ENCODE measurements at places on chromosomes 4 and X.

DNA sequence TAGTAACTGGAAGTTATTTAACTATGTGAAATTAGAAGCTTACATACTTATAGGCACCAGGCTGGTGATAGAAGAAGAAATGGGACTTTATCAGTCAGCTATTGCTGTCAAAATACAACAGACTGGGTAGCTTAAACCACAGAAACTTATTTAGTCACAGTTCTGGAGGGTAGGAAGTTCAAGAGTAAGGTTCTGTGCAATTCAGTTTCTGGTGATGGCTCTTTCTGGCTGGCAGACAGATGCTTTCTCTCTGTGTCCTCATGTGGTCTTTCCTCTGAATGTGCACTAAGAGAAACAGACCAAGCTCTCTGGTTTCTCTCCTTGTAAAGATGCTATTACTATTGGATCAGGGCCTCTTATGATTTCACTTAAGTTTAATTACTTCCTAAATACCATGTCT lies 92.1 kb upstream of the ANKRD50 start:
- DNase-seq = no peak

DNA sequence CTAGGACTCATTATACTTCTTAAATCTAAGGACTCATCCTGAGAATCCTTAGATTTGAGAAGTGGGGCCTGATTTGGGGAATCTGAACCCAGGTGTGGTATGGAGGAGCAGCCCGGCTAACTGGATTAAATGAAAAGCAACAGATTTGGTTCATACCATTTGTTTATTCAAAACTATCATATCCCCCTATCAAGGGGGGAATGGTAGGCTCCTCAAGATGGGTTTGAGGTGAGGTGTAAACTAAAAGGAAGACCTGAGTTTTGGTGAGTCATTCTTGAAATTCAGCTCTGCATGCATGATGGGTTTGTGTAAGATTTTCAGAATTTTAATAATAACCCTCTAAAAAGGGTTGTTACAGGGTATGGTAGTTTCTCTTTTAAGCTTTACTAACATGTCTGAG lies 53.4 kb downstream of the CASP6 start:
- no peak for DNase-seq

DNA sequence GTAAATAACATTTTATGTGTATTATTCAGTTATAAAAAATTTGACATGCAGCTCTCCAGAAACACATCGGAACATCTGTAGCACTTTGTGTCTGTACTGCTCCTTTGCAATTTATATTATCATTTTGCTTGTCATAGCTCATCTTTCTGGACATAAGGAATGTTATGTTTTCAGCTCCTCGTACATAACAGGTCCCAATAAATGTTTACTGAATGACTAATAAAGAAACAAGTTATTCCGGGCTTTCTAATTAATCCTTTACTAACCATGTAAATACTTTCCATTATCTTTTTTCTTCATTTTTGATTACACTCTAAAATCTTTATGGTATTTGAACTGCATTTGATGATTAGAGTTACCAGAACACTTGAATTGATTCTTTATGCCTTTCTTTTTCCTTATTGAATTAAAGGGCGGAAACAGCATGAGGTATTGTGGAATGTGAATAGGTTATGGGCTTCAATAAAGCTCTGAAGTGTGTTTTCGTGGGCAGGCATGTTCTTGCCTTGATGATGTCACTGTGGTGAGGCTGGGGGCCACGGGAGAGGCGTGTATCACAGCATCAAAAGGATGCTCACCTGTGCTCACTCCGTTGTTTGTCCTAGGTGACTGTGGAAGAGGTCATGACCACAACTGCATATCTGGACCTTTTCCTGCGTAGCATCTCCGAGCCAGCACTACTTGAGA lies 131.6 kb downstream of the GATB start:
- DNase-seq = no peak

- DNase-seq = no peak
Observed at GRCh38 chr4:41524425-41524824, 13.5 kb upstream of the LIMCH1 start.

DNA sequence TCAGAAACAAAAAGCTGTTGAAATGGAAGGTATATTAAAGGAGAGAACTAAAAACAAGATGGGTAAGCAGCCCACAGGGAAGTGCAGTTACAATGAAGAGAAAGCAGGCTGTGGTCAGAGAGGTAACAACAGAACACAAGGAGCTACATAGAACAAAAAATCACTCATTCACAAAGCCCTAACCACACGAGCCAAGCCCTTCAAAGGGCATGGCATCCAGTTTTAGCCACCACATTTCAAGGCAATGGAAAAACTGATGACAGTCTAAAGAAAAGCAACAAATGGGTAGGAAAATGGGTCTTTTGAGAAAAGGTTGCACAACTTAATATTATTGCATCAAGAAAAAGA lies 37.5 kb downstream of the KDR start:
- no peak for DNase-seq

DNA sequence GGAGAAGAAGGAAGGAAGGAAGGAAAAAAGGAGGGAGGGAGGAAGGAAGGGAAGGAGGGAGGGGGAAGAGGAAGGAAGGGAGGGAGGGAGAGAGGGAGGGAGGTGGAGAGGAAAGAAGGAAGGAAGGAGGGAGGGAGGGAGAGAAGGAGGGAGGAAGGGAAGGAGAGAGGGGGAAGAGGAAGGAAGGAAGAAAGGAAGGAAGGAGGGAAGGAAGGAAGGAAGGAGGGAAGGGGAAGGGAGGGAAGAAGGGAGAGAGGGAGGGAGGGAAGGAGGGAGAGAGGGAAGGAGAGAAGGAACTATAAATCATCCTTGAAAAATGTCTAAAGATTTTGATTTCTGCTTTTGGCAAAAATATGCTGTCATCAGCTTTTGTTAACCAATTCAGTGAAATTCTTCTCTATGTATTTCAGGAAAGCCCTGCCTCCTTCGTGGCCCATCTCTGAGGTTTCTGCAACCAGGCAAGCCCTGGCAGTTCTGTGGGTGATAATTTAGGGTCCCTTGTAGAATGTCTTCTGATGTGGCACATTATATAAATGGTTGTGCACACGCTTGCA lies 7.1 kb upstream of the HOPX start:
- DNase-seq = no peak

DNA sequence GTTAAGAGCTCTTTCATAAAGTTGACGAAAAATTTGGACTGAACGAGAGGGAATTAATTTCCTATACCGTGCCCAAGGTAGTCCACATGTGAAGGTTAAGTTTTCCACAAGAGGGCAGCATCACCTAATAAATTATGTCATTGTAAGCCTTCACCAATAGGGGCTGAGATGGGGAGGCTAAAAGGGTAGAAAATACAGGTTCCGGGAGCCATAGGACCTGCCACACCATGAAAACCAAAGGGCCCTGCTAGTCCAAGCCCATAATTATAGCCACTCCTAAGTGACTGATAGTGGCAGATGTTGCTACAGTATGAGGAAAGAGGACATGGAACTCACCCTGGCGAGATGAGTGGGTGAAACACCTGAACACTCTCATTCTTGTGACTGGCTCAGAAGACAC lies 122.2 kb downstream of the SHROOM4 start:
- no peak for DNase-seq

- no peak for DNase-seq
Observed at GRCh38 chr4:5894266-5894665, 1.4 kb upstream of the CRMP1 start.

DNA sequence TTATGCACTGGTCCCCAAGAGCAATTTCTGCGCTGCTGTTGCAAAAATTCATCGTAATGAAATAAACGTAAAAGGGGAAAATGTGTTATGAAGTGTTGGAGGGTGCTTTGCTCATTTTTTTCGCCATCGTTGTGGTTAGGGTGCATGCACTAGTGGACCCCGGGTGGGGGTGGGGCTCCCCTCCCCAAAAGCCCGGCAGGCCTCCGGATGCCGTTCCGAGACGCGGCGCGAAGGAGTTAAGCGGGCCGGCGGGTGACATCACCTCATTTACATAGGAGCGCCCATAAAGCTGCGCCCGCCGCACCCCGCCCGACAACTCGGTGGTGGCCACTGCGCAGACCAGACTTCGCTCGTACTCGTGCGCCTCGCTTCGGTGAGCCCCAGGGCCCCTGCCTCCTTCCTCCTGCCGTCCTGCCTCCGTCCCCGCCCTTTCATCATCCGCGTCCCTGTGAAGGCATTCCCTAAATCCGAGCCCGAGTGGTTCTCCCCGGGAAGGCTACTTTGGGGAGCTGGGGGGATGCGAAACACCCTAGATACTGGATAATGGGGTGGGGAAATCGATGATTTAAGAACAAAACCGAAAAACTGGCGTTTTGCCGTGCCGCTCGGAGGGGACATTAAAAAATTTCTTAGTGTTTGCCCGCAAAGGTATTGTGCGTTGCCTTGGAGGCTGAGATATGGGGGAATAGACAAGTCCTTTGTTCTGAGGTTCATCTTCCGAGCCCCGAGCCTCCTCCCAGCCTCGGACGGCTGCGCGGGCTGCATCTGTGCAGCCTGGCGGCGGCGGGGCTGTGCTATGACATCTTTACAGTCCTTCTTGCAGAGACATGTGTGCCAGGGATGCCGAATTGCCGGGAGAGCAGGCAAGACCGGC lies at the start of gene TMSB4X:
Gene TMSB4X (plus strand): TSS at position 315 of the 874 bp plus-strand sequence.
- DNase-seq = peak; percentile 68

DNA sequence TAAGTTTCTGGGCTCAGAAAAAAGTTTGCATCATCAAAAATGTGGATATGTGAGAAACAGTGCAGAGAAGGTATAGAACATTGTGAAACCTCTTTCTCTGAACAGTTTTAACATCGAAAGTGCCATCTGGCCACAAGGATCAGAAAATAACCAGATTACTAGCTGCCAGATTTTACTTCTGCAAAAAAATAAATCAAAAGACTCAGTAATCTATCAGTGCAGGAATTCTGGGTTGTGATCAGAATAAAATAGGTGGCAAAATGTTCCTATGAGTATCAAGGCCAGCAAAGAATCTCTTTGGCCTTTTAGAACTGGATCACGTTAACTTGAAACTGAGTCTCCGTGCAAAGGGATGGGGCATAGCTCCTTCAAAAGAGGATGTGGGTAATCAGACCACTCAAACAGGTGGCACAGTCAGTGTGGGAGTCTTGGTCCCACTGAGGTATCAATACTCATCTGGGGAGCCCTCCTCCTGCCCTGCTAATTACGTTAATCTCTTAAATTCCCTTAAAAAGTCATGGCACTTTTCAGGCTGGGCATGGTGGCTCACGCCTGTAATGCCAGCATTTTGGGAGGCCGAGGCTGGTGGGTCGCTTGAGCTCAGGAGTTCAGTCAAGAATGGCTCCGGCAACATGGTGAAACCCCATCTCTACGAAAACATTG lies 26.7 kb upstream of the RBM47 start:
- DNase-seq = no peak

DNA sequence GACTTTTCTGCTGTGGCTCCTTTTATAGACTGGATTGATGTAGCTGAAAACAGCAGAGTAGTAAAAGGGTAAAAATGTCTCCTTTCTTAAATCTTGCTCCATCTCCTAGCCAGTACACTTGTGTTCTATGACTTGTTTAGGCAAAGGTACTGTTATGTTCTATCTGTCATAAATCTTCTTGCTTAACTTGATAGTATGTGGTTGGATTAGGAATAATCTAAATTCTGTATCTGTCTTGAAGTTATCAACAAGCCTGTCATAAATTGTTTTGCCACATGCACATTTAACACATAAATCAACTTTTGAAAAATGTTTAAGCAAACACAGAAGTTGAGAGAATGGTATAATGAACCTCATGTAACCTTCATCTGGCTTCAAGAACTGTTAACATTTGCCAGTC lies 157.0 kb downstream of the FRAS1 start:
- DNase-seq = no peak

GRCh38 chr4:101191302-101192098 lies 155.8 kb downstream of the PPP3CA start:
- DNase-seq = no peak

- no peak for DNase-seq
Observed at GRCh38 chr4:73068491-73069337, 802 bp downstream of the COX18 start.

- DNase-seq = no peak
Observed at GRCh38 chr4:85696661-85697060, 221.7 kb downstream of the ARHGAP24 start.

GRCh38 chr4:160353548-160353947 lies 1250.7 kb downstream of the RAPGEF2 start:
- DNase-seq = no peak

DNA sequence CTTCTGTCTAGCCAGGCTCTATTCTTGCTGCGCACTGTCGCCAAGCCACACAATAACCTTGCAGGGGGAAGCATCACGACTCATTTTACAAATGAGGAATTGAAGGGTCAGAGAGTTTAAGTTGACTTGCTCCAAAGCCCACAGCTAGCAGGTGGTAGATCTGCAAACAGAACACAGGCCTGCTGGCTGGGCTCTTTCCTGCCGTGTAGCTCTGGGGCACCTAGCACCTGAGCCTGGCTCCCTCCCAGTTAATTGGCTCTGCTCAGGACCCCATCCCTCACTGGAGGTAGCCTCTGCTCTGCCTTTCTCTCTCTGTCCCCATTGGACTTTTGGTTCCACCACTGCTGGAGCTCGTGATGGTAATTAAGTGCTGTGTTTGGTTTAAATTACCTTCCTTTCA lies 98.5 kb downstream of the NSUN7 start:
- DNase-seq = no peak

DNA sequence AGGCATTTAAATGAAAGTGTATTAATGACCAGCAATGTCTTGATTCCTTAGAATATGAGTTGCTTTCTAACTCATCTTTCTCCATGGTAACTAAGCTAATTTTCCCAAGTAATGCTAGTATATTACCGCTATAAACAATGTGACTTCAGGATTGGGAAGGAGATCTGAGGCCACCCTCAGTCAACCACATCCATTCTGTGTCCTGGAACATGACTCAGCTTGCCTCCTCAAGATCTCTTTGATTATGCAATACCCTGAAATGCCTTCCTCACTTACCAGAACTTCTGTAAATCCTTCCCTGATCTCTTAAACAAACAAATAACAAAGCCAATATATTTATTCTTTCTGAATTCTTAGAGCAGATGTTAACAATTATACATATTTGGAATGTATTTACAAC lies 1495.5 kb downstream of the PCDH18 start:
- DNase-seq = no peak

DNA sequence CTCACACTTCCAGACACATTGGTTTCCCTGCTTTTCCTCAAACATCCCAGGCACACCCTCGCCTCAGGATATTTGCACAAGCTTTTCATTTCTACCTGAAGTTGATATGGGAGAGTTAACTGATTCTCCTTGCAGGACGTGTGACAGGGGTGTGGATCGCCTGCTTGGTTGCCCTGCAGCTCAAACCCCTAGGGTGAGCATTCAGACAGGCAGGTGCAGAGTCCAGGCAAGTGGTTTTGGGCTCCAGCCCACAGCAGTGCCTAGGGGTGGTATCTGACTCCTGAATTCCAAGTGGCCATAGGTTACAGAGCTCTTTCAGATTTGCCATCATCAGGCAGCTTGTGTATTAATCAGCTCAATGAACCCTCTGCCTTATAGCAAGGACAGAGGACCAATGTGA lies 1104.2 kb upstream of the IGFBP7 start:
- no peak for DNase-seq

- no peak for DNase-seq
Observed at GRCh38 chr4:169622566-169622965, 2.2 kb downstream of the CLCN3 start.

- DNase-seq = no peak
Observed at GRCh38 chr4:112127048-112127637, 18.1 kb upstream of the FAM241A start.

Data from stimulated activated CD8-positive, alpha-beta memory T cell treated with anti-CD3 and anti-CD28 coated beads, Interleukin-2, amount 100 ng/mL, for 1 hour (primary cell).